NCI-H1694 (cell line): ENCODE measurements at places on chromosomes 11 and 22.

DNA sequence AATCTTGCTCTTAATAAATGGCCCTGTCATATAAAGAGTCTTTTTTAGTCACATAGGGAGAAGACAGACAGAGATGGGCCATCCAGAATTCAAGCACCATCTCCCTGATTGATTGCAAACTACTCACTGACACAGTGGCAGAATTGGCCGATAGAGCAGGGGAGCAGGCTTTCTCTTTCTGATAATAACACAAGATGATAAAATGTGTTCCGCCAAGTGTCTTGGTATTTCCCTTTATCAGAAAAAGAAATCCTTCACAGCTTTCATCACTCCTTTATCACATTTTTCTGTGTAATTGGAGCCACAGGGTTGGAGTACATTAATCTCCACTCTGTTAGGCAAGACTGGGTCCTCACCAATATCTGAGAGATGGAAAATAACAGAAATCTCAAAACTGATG is 406.0 kb downstream of the TMEM135 start:
- DNase-seq: no peak

DNA sequence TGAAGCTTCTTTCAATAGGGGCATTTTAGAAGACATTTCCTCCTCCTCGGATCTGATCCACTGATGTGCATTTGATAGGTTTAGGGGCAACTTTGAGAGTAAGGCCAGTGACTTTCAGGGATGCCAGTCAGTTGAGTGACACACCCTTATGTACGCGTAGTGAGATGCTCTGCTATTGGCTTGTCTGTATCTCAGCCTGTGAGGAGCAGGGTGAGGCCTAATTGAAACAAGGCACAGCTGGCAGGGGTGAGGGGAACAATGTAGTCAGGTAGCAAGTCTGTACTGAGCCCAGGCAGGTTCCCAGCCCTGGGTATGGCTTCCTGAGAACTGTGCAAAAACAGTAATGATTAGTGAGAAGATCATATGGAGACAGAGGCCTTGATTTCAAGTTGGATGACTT is 61.5 kb downstream of the STIM1 start:
- DNase-seq: no peak

GRCh38 chr11:87712802-87713202 is 462.4 kb downstream of the RAB38 start:
- DNase-seq: no peak

DNA sequence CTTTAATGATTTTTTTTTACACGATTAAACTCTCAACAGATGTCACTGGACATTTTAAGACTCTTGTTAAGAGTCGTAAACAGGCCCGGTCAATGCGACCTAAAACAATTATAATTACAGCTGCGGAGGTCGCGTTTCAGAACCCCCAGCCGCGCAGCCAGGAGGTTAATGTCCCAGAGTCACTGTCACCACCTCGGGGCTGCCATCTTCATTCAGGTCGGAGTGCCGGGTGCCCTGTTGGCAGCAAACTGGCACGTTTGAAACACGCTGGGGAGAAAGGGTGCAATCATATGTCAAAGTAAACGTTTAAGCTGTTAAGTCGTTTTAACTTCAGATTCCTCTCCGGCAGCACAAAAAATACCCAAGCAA is 711 bp upstream of the PHF21B start:
- peak; percentile 47 for DNase-seq

DNA sequence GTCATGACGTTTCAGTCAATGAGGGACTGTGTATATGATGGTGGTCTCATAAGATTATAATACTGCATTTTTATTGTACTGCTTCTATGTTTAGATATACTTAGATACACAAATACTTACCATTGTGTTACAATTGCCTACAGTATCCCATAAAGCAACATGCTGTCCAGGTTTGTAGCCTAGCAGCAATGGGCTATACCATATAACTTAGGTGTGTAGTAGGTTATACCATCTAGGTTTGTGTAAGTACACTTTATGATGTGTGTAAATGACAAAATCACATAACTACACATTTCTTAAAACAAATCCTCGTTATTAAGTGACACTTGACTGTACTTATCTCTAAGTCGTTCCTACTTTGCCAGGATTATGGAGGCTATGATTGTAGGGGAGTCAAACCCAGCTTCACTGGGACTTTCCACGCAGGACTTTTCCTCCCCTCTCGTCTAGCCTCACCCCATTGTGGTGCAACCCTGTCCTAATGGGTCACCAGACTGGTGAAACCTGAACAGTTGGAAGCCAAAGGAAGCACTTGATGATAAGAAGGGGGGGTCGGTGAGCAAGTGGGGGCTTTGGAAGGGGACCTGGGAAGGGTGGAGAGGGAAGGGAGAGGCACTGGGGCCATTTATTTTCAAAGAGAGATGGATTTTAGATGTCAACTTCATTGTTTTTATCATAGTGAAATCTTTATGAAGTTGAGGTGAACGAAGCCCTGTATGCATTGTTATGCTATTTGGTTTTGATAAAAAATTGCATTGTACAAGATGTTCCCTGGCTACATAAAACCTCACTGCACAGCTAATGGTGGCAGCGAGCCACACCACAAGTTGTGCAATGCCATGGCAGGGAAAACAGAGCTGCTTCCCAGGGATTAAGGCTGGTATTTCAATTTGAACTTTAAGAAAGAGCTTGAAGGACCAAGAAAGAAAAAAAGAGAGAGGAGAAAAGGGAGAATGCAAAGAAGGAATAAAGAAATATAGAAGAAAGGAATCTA is 129.1 kb downstream of the EHF start:
- no peak for DNase-seq

DNA sequence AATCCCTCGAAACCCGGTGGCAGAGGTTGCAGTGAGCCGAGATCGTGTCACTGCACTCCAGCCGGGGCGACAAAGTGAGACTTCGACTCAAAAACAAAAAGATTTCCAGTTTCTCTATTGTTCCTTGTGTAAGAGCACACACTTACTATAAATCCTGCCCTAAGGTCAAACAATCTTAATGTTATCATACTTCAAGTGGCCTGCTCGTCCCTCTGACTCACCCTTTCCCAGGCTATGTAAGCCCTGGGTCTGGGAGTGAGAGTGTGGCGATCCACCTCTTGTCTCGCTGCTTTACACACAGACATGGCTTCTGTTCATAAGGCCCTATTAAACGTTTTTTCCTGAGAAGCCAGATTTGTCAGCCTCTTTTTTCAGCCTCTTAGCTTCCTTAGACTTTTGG is 24.4 kb upstream of the A4GALT start:
- no peak for DNase-seq

GRCh38 chr11:109040303-109040702 is 375.4 kb downstream of the DDX10 start:
- DNase-seq: no peak
